ENCODE measurements at places on chromosomes 11 and 22.

- no peak for DNase-seq
These were observed 41.2 kb upstream of the JAM3 start for GRCh38 chr11:134027671-134028070.

GRCh38 chr22:30087611-30088010 lies 7.3 kb downstream of the HORMAD2 start:
- DNase-seq: no peak

DNA sequence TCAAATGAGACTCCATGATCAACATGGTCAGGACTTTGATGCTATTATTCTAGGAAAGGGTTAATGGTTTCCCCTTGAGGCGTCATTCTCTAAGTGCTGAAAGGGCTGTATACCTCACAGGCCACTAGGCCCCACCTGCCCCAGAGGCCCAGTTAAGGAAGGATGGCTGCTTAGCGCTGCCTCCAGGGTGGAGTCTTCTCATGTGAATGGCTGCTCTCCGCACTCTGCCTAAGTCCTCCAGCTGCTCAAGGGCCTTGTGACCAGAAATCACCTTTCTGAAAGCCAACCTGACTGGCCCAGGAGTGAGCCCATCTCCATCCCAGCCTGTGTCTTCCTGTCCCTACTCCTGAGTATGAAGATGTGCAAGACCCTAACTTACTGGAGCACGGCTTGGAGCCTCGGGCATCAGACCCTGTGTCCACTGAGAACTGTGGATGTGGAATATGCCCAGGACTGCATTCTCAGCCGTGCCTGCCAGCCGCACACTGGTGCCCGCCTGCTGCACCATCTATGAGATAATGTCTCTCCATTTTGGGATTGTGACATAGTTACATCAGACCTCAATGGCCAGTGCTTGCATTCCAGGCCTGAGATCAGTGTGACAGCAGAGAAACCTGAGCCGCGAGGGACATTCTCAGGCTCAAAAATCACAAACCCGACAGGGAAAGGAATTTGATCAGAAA lies 51.0 kb downstream of the SNX19 start:
- no peak for DNase-seq

GRCh38 chr11:134749040-134749839 lies 337.2 kb upstream of the B3GAT1 start:
- peak; percentile 1 for DNase-seq

GRCh38 chr22:50524676-50525103 lies 708 bp downstream of the SCO2 start:
- no peak for DNase-seq

DNA sequence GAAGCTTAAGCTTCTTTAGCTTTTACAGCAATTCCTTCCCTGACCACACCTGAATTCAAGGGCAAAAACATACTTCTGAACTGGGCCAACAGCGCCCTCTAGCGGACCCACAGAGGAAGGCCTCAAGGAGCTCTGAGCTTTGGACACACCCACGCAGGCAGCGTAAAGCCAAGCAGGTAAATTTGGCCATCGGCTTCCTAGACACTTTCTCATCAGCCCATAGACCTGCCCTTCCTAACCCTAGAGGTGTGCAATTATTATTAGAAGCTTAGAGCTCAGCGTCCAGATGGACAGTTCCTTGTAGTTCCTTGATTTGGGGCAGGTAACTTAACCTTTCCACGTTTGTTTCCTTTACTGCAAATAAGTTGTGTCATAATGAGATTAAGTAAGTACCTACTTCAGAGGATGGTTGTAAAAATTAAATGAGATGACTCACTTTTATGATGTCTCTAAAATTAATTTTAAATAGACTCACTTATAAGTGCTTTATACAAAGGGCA lies 25.7 kb upstream of the HMGXB4 start:
- DNase-seq: peak; percentile 71

- no peak for DNase-seq
These were observed 55.3 kb upstream of the CCDC188 start for GRCh38 chr22:20205964-20206708.

DNA sequence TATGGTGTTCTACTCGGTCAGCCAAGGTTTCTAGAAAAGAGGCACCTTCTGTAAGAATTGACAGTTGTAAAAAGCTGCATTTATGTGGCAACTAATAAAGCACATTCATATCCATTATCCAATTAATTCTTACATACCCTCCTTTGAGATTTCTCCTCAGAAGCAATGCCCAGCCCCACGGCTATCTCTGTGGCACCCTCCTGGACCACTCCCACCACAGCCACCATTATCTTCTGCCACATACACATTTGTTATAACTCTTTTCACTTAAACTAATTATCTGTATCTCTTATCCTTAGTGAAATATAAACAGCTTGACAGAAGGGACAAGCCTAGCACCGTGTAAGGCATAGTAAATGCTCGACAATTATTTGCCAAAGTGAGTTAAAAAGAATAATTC lies 48.5 kb downstream of the PAK1 start:
- DNase-seq: no peak

DNA sequence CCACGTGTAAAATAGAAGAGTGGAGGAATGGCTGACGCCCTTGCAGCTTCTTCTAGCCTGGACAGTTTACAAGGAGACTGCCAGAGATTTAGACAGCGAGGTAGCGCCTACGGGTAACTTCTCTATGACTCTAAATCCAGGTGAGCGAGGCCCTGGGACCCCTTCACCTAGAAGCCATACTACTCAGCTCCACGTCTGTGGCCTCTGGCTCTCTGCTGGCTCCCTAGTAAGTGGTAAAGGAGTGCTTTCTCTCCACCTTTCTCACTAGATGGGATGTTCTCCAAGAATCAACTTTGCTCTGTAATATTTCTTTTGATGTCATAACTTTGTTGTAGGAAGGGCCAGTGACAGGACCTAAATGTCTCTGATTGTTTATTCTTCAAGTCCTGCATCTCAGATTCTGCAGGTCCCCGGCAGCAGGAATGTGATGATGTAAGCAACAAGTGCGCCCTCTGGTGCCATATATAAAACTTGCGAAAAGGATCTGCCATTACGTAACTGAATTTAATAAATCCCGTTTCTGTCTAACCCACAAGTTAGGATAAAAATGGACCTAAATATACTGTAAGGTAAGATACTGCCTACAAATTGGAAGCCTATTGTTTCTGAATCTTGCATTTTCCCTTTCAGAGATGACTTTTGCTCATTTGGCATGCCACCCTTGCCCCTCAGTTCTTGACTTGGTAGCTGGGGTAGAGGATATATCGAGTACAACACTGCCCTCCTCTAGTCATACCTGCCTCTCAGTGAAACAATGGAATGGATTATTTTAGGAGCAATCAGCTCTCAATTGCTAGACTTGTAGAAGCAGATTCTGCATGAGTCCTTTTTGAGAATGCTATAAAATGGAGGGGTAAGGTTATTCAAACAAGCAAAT lies 11.0 kb upstream of the PTPN5 start:
- no peak for DNase-seq

DNA sequence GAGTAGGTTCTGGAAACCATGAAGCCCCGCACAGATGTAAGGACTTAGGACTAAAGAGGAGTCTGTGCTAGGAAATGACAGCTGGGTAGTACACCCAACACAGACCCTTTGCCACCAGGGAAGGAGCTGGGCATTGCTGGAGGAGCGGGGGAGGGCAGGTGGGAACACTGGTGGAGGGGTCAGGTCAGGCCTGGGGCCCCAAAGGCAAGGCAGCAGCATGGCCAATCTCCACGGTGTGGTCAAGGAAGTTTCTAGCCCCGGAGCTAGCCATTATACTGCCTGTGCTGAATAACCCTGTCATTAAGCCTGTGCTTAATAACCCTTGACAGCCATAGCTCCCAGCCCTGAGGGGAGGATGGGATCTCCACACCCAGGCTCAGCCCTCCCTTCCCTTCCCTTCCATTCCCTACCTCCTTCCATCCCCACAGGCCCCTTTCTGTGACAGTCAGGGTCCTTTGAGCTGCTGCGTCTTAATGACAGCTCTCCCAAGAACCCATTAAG lies 2.1 kb downstream of the TMPRSS4 start:
- no peak for DNase-seq

DNA sequence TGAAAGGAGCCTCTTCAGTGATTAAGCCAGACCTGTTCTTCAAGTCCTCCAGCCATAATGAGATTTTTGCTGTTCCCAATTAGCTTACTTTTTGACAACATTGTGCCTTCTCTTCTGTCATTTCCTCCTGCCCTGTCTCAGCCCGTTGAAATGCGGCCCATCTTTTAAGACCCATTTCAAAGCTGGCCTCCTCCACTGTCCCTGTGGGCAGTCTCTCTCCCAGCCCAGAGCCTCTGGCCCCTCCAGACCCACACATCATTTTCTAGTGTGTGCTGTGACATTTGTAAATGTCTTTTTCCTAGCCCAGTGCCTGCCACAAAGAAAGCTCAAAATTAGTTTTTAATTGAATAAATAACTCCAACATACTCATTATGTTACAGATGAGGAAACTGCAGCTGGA lies 70.9 kb downstream of the BUD13 start:
- DNase-seq: no peak

GRCh38 chr22:19402642-19403191 lies 28.8 kb downstream of the HIRA start:
- no peak for DNase-seq

GRCh38 chr11:115980337-115981103 lies 476.3 kb upstream of the CADM1 start:
- DNase-seq: no peak

GRCh38 chr11:130100381-130101095 lies 30.8 kb downstream of the APLP2 start:
- no peak for DNase-seq

DNA sequence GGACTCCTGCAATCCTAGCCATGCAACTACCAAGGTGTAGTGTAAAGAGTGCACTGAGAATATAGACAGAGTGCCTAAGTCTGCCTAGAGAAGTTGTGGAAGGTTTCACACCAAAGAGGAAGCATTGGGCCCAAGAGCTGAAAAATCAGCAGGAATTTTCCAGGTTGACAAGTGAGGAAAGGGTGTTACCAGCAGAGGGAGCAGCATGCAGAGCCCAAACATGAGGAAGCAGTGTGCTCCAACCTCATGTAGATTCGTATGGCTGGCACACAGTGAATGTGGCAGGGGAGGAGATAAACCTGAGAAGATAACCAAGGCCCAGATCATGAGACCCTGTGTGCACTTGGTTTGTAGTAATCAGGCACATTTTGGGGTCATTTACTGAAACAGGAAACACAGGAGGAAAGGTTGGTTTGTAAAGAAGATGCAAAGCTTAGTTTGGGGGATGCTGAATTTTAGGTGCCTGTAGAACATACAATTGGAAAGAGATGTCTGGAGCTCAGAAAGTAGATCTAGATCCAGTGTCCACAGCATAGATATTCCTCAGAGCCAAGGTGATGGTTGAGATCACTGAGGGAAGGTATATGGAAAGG lies 1.7 kb downstream of the HPX start:
- DNase-seq: peak; percentile 26

DNA sequence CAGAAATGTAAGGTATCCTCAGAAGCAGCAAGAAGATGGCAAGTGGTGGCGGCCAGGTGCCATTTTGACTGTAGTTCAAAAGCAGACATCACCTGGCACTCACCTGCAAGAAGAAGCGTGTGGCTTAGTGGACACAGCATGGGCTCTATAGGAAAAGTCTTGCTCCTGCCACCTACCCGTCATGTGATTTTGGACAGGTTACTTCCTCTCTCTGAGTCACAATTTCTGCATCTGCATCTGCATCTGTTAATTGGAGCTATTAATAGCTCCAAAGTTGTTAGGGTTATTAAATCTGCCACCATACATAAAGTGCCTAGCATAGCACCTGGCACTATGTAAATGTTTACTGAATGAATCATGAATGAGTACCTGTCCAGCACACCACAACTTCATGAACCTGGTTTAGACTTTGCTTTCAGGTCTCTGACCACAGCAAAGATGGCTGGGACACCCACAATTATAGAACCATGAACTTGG lies 16.8 kb downstream of the RAB30 start:
- no peak for DNase-seq

DNA sequence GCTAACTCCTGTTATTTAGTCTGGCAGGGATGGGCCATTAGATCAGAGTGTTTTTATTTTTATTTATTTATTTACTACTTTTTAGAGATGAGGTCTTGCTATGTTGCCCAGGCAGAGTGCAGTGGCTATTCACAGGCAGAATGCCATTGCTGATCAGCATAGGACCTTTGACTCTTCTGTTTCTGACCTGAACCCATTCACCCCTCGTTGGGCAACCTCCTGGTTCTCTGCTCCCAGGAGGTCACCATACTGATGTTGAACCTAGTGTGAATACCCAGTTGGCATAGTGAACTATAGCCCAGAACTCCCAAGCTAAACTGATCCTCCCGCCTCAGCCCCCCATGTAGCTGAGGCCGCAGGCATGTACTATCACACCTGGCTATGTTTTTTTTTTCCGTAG lies 16.5 kb upstream of the CECR2 start:
- DNase-seq: no peak

DNA sequence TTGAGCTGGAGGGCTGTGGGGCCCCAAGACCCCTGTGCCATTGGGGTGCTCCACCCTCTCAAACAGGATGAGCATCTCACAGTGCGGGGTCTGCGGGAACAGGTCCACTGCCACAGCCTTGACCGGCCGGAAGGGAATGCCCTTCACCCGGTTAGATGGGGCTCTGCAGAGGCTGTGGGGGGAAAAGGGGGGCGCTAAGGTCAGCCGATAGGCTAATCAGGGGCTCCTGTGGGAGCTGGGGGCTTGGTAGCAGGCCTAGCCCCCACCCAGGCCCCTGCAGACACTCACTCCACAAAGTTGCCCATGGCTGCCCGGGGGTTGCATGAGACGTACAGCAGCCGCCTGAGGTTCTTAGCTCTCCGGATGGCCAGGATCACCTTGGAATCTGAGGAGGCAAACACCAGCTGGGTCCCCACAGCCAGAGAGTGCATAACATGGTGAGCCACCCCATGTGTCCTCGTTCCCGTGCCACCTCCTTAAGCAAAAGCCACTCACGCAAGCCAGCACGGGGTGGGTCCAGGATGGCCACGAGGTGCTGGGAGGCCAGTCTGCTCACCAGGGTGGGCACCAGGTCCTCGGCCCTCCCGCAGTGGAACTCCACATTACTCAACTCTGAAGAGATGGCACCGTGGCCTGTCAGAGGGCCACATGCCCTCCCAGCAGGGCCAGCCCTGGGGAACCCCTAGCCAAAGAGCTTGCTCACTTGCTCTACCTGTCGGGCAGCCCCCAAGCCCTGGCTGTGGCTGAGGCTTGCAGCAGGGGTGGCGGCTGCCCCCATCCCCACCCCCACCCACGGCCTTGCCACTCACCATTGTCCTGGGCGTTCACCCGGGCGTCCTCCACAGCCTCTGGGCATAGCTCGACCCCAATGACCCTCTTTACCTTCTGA lies 3.0 kb upstream of the RANBP1 start:
- no peak for DNase-seq

DNA sequence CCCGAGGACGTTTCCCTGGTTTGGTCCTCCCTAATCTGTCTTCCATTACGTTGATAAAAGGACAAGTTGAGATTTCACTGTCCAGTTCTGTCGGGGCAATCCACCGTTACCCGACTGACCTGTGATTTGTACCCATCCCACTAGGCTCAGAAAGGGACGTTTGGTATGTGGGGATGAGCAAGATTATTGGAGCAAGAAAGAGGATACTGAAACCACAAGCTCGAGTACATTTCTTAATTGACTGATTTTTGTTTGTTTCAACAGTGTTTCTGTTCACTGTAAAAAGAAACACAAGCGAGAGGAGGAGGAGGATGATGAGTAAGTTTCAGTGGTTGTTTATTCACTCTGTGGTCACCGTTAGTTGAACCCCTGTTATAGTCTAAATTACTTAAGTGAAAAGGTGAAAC lies 969 bp downstream of the CCDC117 start:
- no peak for DNase-seq
